ENCODE measurements at places on chromosomes 11 and 22.

DNA sequence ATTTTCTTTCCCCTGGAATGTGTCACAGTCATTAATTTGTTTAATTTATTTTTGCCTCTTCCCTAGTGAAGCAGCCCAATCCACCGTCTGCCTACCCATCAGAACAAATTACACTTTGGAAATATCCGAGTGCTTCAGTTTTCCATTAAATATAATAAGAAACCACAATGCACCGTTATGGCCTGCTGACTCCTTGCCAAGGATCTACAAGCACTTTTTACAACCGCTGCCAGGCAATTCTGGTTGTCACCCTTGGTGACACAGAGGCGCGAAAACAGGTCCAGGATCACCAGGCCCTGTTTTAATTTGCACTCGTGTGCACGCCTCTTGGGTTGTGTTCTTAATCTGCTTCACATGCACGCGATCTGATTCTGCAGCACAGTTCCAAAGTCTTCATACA lies 43.9 kb downstream of the KIRREL3 start:
- no peak for DNase-seq

DNA sequence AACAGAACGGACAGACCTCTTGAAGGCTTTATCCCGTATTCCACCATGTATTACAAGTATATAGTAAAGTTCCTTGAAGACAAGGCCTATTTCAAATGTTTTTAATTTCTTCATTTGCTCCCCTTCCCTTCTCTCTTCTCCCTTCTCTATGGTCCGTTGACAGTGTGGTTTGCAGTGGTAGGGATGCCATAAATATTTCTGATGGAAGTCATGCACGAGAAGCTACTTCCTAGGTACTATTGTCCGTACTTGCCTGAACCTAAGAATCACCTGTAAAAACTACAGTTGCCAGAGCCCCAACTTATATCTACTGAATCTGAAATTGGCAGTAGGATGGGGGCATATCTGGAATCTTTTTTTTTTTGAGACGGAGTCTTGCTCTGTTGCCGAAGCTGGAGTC lies 2.8 kb downstream of the PISD start:
- no peak for DNase-seq

- peak; percentile 67 for DNase-seq
These were observed at the start of gene PHLDB1 for GRCh38 chr11:118607401-118608359. PHLDB1 (plus strand) TSS chr11:118607615; CDS start chr11:118613837, 6,222 bp downstream.

DNA sequence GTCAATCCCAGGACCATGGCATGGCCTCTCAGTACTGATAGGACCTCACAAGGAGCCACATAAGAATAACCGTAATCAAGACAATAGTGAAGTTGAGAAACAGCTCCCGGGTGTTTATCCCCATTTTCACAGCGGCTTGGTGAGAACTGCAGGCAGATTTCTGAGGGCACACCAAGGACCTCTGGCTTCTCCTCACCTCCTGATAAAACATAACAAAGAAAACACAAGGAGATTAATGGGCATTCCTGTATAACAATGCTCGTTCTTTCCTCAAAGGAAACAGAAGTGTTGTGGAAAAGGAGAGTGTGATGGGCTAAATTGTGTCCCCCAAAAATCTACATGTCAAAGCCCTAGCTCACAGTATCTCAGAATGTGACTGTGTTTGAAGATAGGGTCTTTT lies 4.0 kb downstream of the SLN start:
- no peak for DNase-seq

- DNase-seq = no peak
These were observed 2.4 kb downstream of the RASGRP2 start for GRCh38 chr11:64741375-64742086.

- DNase-seq = no peak
These were observed 7.8 kb downstream of the DNAJB13 start for GRCh38 chr11:73958521-73959141.

GRCh38 chr11:12099132-12099873 lies 11.1 kb upstream of the MICAL2 start:
- no peak for DNase-seq

- no peak for DNase-seq
These were observed 1129.1 kb downstream of the DLG2 start for GRCh38 chr11:84497981-84498411.

All from urothelium cell line (cell line).